ENCODE measurements at places on chromosomes 12 and 14.

- no peak for DNase-seq
Observed at GRCh38 chr14:72416081-72416849, 477.6 kb downstream of the DPF3 start.

- no peak for DNase-seq
Observed at GRCh38 chr12:90851800-90852718, 102.9 kb downstream of the CCER1 start.

GRCh38 chr12:124738636-124739467 is 124.8 kb downstream of the SCARB1 start:
- DNase-seq = no peak

DNA sequence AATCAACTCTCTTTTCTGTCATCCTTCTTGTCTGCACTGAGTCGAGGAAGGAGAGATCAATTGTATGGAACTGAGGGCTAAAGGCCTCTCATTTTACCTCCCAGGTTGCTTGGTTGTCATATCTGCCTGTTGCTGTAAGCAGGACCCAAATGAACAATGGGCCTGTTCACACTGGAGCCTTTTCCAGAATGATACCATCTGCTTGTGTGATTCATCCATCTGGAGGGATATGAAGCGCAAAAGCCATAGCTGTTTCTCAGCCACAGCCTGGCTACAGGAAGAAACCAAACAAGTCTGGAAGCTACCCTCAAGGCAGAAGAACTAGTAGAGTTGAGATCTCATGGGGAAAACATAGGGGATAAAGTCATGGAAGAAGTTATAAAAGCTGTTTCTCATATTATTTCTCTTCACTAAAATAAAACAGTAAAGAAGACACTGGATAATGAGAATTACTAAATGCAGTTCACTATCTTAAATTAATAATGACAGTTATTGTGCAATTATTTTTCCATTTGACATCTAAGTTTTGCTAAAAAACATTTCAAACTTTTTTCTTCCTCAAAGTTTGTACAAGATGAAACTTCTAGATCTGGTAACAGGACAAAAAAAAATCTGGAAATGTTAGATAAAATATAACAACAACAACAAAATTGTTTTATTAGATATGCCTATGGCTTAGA is 106.3 kb downstream of the SPTSSA start:
- no peak for DNase-seq

DNA sequence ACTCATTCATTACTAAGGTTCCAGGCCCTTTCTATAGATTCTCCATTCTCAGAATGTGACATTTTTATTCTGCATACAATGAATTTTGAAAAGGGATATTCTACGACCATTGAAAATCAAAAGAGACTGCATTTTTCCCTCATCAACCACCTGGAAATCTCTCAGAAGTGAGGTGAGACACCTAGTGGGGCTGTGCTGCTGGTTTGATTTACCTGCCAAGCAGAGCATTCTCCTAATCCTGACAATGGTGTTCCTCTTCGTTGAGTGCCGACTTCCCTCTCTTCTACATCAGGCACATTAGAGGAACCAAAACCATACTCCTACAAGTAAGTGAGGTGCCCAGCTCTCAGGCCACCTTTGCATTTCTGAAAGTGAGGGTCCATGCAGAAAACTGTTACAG is 14.9 kb downstream of the CKB start:
- no peak for DNase-seq

GRCh38 chr14:37122288-37122687 is 50.1 kb downstream of the SLC25A21 start:
- no peak for DNase-seq

- no peak for DNase-seq
Observed at GRCh38 chr14:63200767-63201166, 3.5 kb upstream of the RHOJ start.

DNA sequence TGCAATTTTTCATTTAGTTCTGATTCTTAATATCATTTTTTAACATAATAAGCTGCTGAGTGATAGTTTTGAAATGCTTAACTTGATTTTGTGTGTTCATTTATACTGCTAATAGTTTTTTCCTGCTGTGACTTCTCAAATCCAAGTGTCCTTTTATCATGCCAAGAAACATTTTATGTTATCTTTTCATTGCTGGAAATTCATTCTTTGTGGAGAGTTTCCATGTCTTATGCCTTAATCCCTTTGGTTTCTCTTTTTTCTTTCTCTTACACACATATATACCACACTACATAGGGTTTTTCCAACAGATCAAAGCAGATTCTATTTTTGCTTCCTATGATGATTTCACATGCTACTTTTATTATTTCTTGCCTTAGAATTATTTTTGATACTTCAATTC is 981.1 kb downstream of the SLC6A15 start:
- no peak for DNase-seq
